ENCODE measurements at places on chromosomes 16 and 17. TPM values are rescaled to one million over a fixed set of nuclear protein-coding genes. Genes with fewer than 3 reads are reported as not detected.

- DNase-seq, result no peak
Observed at GRCh38 chr17:76696763-76697701, 13.7 kb downstream of the MXRA7 start.

DNA sequence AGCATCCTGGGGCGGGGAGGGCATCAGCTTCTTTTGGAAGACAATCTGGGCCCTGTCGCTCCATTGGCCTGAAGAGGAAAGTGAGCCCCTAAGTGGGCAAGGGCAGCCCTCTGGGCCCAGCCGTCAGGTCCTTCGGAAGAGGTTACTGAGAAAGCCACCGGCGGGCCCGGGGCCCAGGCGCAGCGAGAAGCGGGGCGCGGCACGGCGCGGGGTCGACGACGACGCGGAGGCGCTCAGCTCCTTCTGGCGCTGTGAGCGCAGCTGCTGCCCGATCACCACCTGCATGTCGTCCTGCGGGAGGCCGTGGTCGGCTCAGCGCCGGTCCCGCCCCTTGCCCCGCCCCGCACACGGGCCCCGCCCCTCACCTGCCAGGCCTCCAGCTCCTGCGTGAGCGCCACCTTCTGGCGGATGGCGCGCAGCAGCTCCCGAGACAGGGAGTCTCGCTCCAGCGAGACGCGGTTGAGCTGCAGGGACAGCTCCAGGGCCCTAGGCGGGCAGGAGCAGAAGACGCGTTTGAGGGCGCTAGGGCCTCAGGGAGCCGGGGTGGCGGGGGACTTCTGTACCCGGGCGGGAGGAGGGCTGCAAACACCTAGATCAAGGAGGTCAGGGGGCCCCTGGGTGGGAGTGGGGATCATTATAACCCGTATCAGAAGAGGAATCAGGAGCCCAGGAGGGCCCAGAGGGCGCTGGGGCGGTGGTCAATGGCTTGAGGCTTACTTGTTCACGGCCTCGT is 4.3 kb downstream of the THOC6 start:
- DNase-seq, result no peak

DNA sequence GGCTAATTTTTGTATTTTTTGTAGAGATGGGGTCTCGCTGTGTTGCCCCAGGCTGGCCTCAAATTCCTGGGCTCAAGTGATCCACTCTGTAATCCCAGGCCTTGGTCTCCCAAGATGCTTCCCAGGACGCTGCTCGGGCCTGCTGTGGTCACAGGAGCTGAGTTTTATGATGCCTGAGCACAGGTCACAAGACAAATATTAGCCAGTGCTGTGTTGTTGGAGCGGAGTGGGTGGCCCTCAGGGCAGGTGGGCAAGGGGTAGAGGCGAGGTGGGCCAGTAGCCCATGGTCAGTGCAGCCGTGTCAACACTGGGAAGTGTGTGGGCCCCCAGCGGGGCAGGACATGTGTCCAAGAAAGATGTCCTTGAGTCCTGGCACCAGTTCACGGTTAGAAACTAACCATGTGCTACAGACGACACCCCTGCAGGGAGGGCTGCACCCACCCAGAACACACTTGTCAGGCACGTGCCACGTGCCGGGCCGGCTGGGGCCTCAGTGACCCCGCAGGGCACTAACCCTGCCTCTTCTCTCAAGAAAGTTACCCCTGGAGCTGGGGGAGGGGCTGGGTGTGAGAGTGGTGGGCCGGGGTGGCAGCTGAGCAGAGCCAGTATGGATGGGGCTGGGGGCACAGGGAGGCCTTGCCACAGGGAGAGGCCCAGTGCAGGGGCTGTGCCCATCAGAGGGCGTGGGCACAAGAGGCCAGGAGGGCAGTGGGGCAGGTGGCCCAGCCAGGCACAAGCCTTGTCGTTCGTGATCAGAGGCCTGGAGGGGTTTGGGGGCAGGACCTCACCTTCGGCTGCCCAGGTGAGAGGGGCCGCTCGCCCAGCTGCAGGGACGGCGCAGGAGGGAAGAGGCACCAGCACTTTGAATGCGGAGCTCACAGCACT is 103.1 kb upstream of the CHMP6 start:
- DNase-seq, result no peak

DNA sequence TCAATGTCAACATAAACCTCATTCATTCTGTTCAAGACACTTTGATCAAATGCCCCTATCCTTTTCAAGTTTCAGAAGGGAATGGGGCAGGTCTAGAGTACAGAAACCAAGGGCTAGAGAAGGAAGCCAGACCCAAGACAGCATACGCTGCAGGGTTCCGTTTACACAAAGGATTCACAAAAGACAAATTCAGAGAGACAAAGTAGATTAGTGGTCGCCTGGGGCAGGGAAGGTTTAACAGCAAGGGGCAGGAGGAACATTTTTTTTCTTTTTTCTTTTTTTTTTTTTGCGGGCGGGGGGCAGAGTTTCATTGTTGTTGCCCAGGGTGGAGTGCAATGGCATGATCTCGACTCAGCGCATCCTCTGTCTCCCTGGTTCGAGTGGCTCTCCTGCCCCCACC is 19.9 kb upstream of the TRAP1 start:
- no peak for DNase-seq

DNA sequence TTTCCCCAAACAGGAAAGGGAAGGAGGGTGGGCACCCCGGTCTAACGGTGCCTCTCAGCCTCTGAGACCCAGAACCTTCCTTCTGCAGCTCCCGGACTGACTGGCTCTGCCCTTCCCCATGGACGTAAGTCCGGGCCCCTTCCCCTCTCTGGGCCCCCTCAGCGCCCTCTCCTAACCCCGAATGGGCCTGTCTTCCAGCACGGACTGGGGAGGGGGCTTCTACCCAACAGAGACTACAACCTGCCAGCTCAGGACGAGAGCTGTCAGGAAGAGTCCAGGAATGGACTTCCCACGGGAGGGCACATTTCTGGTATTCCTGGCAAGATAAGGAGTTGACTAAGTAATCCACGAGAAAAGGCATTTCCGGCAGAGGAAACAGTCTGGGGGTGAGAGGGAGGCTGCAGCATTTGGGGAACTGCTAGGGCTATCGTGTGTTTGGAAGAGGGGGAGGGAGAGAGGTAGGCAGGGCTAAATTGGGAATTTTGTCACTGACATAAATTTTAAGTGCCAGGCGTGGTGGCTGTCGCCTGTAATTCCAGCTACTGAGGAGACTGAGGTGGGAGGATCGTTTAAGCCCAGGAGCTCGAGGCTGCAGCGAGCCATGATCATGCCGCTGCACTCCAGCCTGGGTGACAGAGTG is 12.1 kb upstream of the ALDOA start:
- DNase-seq, result no peak

GRCh38 chr17:61057257-61057656 is 342.4 kb upstream of the TBX2 start:
- DNase-seq, result no peak

DNA sequence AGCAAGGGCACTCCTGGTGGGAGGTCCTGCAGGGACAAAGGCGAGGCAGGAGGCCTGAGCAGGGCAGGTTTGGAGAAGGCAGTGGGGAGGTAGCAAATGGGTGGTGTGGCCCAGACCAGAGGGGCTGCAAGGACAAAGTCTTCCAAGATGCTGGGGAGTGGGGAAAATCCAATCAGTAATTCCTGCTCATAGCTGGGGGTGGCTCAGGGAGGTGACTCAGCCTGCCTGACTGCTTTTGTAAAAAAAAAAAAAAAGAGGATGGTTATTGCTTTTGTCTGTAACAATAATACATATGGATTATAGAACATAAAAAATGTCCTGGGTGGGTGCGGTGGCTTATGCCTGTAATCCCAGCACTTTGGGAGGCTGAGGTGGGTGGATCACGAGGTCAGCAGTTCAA is 5.2 kb downstream of the IL34 start:
- no peak for DNase-seq

The ABCC6 gene
- 4.8 TPM for total RNA-seq

The SMIM5 gene
- 0.63 TPM for total RNA-seq

The MMP28 gene
- not detected for total RNA-seq

All from epithelial cell of proximal tubule (primary cell).